Fibroblast of skin of left quadriceps (primary cell): ENCODE measurements at places on chromosomes 6 and 20.
A peak's percentile ranks its signal among the peaks of the same experiment; 100 is the strongest.

DNA sequence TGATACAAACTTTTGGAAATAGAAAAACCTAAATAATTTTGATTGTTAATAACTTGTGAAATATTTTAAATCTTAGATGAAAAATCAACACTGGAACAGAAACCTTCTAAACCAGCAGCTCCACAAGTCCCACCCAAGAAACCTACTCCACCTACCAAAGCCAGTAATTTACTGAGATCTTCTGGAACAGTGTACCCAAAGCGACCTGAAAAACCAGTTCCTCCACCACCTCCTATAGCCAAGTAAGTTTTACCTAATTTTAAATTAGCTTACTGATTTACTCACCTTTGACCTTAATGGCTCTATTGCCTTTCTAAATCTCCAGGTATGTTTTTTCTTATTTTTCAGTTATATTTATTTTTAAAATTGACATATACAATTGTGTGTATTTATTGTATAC lies 102.6 kb upstream of the ADGRF4 start:
- DNase-seq: no peak

GRCh38 chr6:25050356-25050755 lies 114.6 kb upstream of the RIPOR2 start:
- peak; percentile 86 for DNase-seq

- DNase-seq: no peak
Observed at GRCh38 chr6:102799051-102799450, 1405.5 kb downstream of the GRIK2 start.

DNA sequence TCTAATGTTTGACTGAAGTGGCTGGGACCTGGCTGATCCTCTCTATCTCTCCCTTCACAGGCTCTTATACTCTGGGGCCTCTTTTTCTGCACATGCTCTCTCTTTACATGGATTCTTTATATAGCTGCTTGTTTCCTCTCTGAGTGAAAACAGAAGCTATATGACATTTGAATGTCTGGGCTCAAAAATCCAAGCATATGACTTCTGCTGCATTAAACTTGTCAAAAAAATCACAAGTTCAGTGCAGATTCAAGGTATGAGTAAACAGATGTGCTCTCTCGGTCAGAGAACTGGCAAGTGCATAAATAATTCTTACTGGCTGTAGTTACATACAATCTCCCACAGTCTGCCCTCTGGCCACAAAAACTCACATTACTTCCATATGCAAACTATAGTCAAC lies 96.6 kb downstream of the LCA5 start:
- DNase-seq: no peak

- DNase-seq: no peak
Observed at GRCh38 chr6:38508894-38509293, 130.8 kb downstream of the BTBD9 start.

- DNase-seq: no peak
Observed at GRCh38 chr6:139758209-139758611, 383.8 kb upstream of the CITED2 start.

- no peak for DNase-seq
Observed at GRCh38 chr6:67883500-67884366, 751.3 kb upstream of the ADGRB3 start.
